Posterior vena cava (tissue), 2 donors: ENCODE measurements at places on chromosomes 6 and 20. TPM values are rescaled to one million over a fixed set of nuclear protein-coding genes. Genes with fewer than 3 reads are reported as not detected.

ANGPT4 gene
- 0.24 TPM for total RNA-seq

- DNase-seq = peak; percentile 80
Observed at GRCh38 chr6:48068278-48069251, 42.4 kb downstream of the PTCHD4 start.

- no peak for DNase-seq
Observed at GRCh38 chr6:64580346-64580745, 944.7 kb downstream of the PHF3 start.

DNA sequence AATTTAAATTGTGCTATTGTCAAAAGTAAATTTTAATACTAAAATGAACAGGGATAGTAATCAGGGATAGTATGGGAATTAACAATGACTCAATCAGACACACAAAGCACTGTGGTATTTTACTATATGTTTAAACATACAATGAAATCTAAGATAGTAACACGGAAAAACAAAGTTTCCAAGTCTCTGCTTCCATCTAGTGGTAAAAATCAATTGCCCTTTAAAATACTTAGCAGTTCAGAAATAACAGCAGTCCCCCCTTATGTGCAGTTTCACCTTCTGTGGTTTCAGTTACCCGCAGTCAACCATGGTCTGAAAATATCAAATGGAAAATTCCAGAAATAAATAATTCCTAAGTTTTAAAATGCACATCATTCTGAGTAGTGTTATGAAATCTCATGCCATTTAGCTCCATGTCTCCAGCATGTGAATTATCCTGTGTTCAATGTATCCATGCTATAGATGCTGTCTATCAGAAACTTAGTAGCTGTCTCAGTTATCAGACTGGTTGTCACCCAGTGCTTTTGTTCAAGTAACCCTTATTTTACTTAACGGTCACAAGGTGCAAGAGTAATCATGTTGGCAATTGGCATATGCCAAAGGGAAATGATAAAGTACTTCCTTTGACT lies 58.5 kb downstream of the AHI1 start:
- DNase-seq = no peak

AMD1 gene
- total RNA-seq = 57.9 TPM

DNA sequence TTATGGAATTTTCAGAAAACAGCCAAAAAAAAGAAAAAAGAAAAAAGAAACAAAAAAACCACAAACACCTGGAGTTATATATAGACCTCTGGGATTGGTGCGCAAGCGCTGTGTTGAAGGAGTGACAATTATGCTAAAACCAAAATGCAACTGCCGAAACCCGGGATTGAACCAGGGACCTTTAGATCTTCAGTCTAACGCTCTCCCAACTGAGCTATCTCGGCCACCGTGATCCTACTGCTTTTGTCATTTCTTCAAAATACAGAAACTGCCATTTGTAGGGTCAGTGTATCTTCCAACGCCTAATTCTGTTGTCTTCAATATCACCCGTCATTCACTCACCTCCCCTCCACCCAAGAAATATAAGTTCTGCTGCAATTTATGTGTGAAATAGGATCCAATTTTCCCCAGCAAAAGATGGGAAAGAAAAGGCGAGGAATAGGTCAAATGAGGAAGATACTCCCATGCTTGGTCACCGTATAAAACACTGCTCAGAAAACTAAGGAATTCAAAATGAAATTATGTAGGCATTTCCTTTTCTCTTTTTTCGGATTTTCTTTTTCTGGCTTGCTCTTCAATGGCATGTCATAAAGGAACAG lies 116.0 kb downstream of the TRIM27 start:
- DNase-seq = no peak

GRCh38 chr6:70903665-70904452 lies 53.0 kb downstream of the B3GAT2 start:
- no peak for DNase-seq

GRCh38 chr6:42349753-42350511 lies 101.8 kb downstream of the TRERF1 start:
- peak; percentile 20 for DNase-seq

- no peak for DNase-seq
Observed at GRCh38 chr20:50282592-50283241, 92.1 kb downstream of the CEBPB start.

- DNase-seq = no peak
Observed at GRCh38 chr20:14049111-14049510, 53.8 kb downstream of the MACROD2 start.

DNA sequence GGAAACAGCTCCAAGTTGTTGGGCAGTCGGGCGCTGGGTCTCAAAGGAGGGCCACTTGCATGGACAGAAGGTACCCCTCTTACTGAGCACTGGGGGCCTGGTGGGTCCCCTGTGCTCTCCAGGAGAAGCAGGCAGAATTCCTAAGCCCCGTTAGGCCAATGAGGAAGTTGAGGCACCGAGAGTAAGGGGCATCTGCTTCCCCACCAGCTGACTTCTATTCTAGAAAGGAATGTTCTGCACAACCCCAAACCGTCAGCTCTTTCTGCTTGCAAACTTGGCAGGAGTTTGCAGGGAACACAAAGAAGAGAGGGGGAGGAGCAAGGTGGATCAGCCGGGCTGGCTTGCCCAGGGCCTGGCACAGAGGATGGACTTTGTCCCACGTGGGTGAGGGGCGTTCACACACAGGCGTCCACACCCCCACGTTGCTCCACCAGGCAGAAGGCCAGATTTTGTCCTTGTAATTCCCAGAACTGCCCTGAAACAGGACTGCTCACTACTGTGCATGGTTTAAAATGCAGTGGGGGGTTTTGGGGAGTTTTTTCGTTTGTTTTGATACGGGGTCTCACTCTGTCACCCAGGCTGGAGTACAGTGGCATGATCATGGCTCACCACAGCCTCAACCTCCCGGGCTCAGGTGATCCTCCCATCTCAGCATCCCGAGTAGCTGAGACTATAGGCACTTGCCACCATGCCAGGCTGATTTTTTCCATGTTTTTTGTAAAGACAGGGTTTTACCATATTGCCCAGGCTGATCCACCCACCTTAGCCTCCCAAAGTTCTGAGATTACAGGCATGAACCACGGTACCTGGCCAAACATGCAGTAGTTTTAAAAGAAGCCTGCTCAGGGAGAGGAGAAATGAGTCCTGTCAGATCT lies 93.3 kb downstream of the SNX5 start:
- DNase-seq = peak; percentile 89

COL20A1 gene
- total RNA-seq = 0.14 TPM

GRCh38 chr6:119966484-119966883 lies 616.9 kb upstream of the MAN1A1 start:
- DNase-seq = no peak

ELOVL4 gene
- total RNA-seq = 1.9 TPM

SLC16A10 gene
- total RNA-seq = 5.8 TPM

- DNase-seq = no peak
Observed at GRCh38 chr20:46967646-46968045, 73.0 kb downstream of the EYA2 start.

NKAPL gene
- total RNA-seq = 2.8 TPM

- no peak for DNase-seq
Observed at GRCh38 chr6:117206944-117207687, 58.2 kb upstream of the VGLL2 start.

DNA sequence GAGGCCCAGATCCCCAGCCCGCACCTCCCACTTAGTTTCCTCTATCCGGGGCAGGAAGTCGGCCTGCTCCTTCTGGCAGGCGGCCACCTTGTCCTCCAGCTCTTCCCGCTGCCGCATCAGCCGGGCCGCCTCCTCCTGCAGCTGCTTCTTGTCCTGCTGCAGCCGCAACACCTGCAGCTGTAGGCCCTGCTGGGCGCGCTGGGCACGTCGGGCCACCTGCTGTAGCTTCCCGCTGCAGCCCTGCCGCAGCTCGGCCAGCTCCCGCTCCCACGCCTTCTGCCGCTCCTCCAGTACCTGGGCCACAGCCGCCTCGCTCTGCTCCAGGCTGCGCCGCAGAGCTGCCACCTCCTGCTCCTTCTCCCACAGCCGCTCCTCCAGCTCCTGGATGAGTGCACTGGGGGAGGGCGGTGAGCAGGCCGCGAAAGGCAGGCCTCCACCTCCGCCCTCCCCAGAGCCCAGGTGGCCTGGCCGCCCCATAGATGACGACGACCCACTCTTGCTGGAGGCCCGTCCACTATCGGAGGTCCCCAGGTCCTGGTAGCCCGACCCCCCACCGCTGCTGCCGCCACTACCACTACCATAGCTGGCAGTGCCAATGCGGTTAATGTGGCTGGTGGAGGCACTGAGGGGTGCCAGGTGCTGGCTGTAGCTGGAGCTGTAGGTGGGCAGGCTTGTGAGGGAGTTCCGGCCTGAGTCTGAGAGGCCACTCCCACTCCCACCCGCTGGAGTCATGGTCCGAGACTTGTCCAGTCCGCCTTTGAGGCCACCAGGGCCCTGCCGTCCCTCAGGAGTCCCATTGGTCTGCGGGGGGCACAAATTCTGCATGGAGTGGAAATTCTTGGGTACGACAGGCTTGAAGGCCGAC lies 6.0 kb upstream of the FASTKD5 start:
- peak; percentile 85 for DNase-seq

GRCh38 chr20:7146552-7147219 lies 379.2 kb downstream of the BMP2 start:
- no peak for DNase-seq

DNA sequence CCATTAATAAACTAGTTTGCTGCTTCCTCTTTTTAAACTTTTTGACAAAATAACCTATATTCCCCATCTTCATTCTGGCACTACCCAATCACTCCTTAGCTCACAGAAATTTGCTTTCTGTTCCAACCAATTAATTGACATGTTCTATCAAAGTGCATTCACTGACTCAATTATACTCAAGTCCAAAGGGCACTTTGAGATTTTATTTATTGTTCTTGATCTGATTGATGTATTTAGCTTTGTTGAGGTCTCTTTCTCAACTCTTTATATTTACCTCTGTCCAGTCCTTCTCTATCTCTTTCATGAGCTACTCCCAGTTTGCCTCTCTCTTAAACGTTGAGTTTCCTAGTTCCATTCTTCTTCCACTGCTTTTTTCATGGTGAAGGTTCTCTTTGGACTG lies 104.4 kb upstream of the TENT5A start:
- no peak for DNase-seq

DNA sequence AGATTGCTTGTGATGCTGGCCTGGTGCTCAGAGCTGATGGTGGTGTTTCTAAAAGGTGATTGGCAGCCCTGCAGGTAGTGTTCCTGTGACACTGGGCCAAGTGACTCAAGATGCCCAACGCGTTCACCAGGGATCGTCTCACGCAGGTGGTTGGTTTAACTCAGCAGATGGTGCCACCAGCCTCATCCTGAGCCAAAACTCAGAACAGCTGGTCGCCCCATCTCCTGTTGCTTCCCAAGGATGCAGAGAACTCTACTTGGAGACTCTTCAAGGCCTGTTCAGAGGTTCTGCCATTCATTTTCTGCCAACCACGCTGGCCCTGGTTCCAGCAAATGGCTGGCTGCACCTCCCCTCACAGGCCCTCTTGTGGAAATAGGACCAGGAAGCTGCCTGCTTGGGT lies 394.4 kb downstream of the CDH26 start:
- DNase-seq = no peak

DNA sequence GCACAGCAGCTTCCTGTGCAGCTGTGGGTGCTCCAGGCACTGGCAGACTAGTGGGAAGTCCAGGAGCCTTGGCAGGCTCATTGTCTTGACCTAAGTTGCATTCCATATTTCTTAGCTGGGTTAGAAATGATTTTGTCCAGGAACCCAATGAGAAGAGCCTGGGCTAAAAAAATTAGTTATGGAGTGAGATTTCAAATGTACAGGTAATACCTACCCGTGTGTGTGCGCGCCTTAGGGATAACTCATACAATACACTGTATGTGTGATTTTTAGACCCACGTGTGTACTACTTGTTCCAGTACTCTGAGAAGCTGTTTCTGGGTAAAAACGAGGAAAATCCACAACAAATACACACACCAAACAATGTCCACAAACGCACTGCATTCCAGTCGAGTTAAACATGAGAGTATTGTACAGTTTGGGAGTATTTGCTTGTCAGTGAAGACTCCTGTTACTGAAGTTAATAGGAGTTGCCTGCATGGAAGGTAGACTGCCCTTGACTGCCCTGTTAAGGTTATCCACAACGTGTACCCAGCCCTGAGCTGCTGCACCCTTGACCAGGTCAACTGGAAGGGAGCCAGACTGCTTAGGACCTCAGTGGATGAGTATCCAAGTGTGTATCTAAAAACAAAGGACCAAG lies 1.4 kb downstream of the PAQR8 start:
- DNase-seq = no peak

TREML2 gene
- 0.19 TPM for total RNA-seq

GRCh38 chr6:111803804-111804203 lies 69.4 kb downstream of the FYN start:
- DNase-seq = no peak

BHLHE23 gene
- total RNA-seq = not detected

DNA sequence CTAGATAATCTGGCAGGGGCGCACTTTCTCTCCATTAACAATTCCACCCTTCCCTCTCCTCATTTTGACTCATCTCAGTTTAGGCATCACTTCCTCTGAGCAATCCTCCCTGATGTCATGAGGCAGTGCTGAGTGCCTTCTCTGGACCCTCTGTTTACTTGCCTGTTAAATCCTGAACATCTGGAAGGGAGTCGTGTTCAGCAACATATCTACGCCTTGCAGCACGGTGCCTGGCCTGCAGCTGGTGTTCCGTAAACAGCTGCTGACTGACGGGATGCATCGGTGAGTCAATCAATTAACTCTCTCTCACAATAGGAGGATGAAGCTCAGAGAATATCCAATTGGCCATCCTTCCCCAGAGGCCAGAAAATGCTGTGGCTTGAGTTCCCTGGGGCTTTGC lies 613.5 kb downstream of the PTPRT start:
- DNase-seq = no peak

- peak; percentile 25 for DNase-seq
Observed at GRCh38 chr20:48601798-48602197, 226.0 kb downstream of the PREX1 start.

GRCh38 chr6:23620911-23621401 lies 505.1 kb upstream of the NRSN1 start:
- no peak for DNase-seq

DNA sequence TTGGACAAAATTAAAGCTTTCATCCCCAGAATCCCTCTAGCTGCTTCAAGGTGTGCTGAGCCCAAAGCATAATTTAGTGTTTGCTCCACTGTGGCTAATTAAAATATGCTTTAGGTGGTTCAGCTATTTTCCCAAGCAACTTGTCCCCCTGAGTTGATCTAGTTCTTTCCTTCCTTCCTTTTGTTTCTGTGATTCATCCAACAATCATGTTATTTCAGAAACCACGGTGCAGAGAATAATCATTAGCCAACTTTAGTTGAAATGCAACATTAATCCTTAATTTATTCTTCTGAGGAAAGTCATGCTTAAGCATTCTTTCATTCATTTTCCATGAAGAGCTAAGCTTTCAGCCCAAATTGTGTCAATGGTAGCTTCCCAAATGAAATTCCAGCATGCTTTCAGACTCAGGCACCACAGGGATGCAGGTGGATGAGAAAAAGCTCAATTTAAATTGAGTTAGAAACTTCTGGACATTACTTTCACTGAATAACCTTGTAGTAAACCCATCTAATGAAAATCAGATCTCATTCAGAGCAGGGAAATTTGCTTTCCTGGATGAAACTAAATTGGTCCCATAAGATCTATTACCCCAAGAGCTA lies 209.0 kb upstream of the NT5E start:
- DNase-seq = no peak

- DNase-seq = no peak
Observed at GRCh38 chr6:167454003-167454402, 129.1 kb downstream of the TTLL2 start.
